ENCODE measurements at places on chromosomes 2 and 18. TPM values are rescaled to one million over a fixed set of nuclear protein-coding genes. Genes with fewer than 3 reads are reported as not detected.

- no peak for DNase-seq
- no peak overlapping the region for H3K4me3 ChIP-seq
- H3K36me3 ChIP-seq, result peaks cover 20% of the 10 kb centered on the region
Observed at GRCh38 chr2:174577967-174578589, 19.5 kb downstream of the WIPF1 start.

- H3K27me3 ChIP-seq, result no peaks in the 10 kb centered on the region
- H3K4me1 ChIP-seq, result peaks cover 43% of the 10 kb centered on the region
Observed at GRCh38 chr18:577643-578375, 2.4 kb upstream of the CETN1 start.

DNA sequence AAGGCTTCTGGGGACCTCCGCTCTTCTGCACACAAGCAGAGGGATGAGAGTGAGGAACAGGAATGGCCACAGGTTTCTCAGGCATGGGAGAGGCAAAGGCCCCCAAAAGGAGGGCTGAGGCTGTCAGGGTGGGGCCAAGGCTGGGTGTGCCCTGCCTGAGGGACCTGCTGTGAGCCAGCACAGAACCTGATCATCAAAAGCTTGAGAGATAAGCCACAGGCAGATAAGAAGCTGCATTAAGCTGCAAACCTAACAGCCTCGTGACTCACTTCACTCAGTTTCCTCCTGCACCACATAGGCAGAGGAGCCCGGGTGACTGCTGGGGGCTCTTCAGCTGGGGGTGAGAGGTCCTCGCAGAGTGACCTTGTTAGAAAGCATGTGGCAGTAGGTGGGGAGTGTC, 64.5 kb upstream of the LAPTM4A start:
- no peaks in the 10 kb centered on the region for H3K36me3 ChIP-seq
- no peak overlapping the region for H3K27ac ChIP-seq
- H3K4me1 ChIP-seq, result peaks cover 9% of the 10 kb centered on the region
- H3K27me3 ChIP-seq, result no peaks in the 10 kb centered on the region

DNA sequence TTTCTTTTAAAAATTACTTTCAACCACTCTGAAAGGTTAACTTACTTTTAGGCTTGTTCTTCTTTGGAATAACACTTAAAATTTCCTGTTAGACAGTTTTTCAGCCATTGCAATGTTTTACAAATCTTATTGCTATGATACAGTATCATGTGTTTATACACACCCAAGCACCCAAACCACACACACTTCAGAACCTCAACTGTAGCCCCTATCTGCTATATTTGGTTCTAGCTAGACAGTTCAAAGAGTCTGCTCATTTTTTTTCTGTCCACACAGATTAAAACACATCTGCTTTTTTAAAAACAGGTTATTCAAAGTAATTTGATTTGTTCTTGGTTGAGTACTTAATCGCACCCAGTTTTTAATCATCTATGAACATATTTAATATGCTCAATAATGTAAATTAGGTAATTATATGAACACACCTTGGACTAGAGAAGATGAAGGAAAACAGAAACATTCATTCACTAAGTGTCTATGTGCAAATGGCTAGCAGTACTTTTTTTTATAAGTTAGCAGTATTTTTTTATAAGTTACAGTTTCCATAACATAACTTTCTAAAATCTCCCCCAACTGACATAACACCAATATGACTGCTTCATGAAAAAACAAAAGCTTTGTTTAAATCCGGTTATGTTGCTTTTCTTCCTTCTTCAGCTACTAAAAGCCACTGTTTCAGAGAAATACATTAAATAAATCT, 17.6 kb downstream of the FBXO11 start:
- H3K36me3 ChIP-seq, result peaks cover 19% of the 10 kb centered on the region
- no peak for DNase-seq
- H3K27ac ChIP-seq, result peak overlapping the region; percentile 64

DNA sequence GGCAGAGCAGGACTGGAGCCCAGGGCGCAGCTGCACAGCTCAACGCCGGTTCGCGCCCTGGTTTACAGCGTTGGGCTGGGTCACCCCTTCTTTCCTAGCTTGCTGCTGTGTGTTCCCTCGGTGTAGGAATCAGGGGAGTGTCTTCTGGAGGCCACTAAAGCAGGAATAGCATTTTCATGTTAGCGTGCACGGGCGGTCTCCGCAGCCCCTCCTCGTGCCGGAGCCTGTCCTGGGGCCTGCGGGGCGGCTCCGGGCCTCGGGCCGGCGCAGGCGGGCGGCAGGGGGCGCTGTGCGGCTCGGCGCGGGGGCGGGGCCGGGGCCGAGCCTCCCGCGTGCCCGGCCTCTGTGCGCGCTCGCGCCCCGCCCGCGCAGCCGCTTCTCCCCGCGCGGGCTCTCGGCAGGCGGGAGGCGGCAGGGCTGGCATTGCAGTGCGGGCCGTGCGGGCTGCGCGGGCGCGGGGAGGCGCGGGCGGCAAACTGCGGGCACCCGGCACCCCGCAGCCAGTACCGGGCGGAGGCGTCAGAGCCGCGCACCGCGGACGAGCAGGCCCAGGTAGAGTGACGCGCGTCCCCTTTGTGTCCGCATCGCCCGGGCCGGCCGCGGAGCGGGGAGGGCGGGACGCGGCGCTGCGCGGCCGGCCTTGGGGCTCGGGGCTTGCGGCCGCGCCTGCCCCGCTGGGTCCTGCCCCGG, at the start of gene RNF144A:
Gene RNF144A, plus strand, starts transcription at position 342 of the 690 bp plus-strand sequence. CDS start 79,515 bp downstream, outside the sequence.
- H3K36me3 ChIP-seq, result peaks cover 12% of the 10 kb centered on the region
- peak within 1 kb of the TSS; percentile 71 for H3K4me3 ChIP-seq
- H3K27ac ChIP-seq, result peak within 1 kb of the TSS; percentile 39
- peaks cover 34% of the 10 kb centered on the region for H3K4me1 ChIP-seq
- no peaks in the 10 kb centered on the region for H3K27me3 ChIP-seq

GRCh38 chr2:70068119-70068518, 19.2 kb upstream of the PCBP1 start:
- peaks cover 27% of the 10 kb centered on the region for H3K36me3 ChIP-seq
- no peaks in the 10 kb centered on the region for H3K27me3 ChIP-seq
- no peak overlapping the region for H3K4me3 ChIP-seq
- peaks cover 19% of the 10 kb centered on the region for H3K4me1 ChIP-seq
- H3K27ac ChIP-seq, result peak overlapping the region; percentile 47

- no peak for DNase-seq
- no peaks in the 10 kb centered on the region for H3K36me3 ChIP-seq
- no peak overlapping the region for H3K27ac ChIP-seq
- H3K27me3 ChIP-seq, result peaks cover 55% of the 10 kb centered on the region
- H3K4me3 ChIP-seq, result no peak overlapping the region
Observed at GRCh38 chr2:119109866-119110265, 48.7 kb downstream of the C1QL2 start.

GRCh38 chr2:36785179-36785795, 88.8 kb downstream of the VIT start:
- no peak for DNase-seq
- peaks cover 13% of the 10 kb centered on the region for H3K4me1 ChIP-seq
- H3K36me3 ChIP-seq, result no peaks in the 10 kb centered on the region
- no peak overlapping the region for H3K27ac ChIP-seq
- no peak overlapping the region for H3K4me3 ChIP-seq

DNA sequence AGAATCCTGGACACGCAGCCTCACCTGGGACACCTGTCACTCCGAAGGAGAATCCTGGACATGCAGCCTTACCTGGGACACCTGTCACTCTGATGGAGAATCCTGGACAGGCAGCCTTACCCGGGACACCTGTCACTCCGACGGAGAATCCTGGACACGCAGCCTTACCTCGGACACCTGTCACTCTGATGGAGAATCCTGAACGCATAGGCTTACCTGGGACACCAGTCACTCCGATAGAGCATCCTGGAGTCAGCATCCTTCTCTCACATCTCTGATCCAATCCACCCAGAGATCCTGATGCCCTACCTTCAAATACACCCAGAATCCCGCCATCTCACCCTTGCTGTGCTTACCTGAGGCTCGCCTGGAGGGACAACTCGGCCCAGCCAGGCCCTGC, 154.9 kb downstream of the NDUFA10 start:
- peak; percentile 31 for DNase-seq
- no peaks in the 10 kb centered on the region for H3K36me3 ChIP-seq
- no peaks in the 10 kb centered on the region for H3K4me1 ChIP-seq
- H3K4me3 ChIP-seq, result no peak overlapping the region
- no peak overlapping the region for H3K27ac ChIP-seq

DNA sequence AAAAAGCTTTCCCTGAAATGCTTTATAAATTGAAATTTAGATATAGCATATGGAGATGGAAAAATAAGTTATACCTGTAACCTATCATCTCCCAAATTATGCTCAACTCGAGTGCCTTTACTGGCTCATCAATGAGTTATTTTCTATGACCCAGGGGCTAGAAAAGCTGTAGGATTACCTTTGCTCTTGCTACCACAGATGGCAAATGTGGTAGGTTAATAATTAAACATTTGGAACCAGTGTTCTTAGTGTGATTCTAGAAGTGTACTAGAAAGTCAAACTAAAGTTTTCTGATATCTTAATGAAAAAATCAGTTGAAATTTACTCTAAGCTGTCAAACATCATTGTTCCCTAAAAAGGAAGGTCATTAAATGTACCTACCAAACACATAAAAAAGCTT, 22.5 kb downstream of the ALS2 start:
- DNase-seq, result no peak
- no peaks in the 10 kb centered on the region for H3K27me3 ChIP-seq
- H3K36me3 ChIP-seq, result peaks cover 20% of the 10 kb centered on the region
- no peak overlapping the region for H3K27ac ChIP-seq

GRCh38 chr2:29579495-29580169, 341.8 kb downstream of the ALK start:
- H3K4me3 ChIP-seq, result no peak overlapping the region
- peaks cover 52% of the 10 kb centered on the region for H3K27me3 ChIP-seq
- DNase-seq, result no peak
- H3K4me1 ChIP-seq, result peaks cover 5% of the 10 kb centered on the region

DNA sequence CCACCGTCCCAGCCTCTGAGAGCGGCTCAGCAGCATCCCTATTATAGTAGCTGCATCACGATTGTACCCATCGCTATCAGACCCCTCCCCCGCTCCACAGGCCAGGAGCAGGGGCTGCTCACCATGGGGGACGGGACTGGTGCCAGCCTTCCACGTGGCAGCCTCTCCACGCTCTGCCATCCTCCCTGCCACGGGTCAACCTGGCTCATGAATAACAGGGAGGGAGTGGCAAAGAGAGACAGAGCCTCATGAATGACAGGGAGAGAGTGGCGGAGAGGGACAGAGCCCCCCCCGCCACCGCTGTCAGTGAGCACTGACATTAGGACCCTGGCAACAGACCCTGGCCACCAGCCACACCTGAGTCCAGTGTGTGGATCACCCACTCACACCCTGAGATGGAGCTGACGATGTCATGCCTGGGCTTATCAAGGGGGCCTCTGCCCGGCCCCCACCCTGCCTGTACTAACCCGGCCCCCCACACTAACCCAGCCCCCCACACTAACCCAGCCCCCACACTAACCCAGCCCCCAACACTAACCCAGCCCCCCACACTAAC, 16.9 kb downstream of the CROCC2 start:
- no peak overlapping the region for H3K27ac ChIP-seq
- DNase-seq, result no peak
- H3K36me3 ChIP-seq, result no peaks in the 10 kb centered on the region
- no peak overlapping the region for H3K4me3 ChIP-seq
- no peaks in the 10 kb centered on the region for H3K4me1 ChIP-seq
- peaks cover 8% of the 10 kb centered on the region for H3K27me3 ChIP-seq

GRCh38 chr18:79513381-79514081, 117.8 kb downstream of the NFATC1 start:
- no peak overlapping the region for H3K27ac ChIP-seq
- H3K4me1 ChIP-seq, result peaks cover 3% of the 10 kb centered on the region
- H3K27me3 ChIP-seq, result peaks cover 1% of the 10 kb centered on the region

GRCh38 chr2:10238991-10239485, 63.7 kb upstream of the HPCAL1 start:
- peak; percentile 3 for DNase-seq
- no peaks in the 10 kb centered on the region for H3K27me3 ChIP-seq
- H3K27ac ChIP-seq, result no peak overlapping the region
- H3K4me1 ChIP-seq, result no peaks in the 10 kb centered on the region
- H3K4me3 ChIP-seq, result no peak overlapping the region
- H3K36me3 ChIP-seq, result no peaks in the 10 kb centered on the region

DNA sequence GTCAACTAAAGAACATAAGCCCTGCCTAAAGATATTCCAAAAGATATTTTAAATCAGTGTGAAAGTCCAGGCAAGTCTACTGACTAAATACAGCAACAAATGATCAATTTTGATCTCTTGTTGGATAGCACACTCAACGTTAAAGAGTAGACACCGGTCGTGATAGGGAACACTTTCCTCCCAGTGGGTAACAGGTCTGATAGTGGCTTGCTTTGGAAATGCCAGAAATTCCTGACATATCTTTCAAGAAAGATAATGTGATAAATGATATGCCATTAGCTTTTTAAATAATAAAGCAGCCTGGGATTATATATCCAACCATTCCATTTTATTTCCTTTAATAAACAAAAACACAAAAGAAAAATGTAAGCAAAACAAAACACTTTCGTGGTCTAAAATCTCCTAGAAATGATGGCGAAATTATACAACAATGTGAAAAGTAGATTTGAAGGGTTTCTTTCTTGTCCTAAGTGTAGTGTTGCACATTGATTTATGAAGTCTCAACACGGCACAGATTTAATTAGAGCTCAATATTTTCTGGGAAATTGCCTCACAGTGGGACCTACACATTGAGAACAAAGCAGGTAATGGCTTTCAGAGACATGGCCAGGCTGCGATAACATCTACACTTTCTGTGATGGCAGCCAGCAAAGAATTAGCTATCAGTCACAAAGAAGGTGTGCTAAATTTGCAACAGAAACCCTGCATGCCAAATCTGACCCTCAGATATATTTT, 158.6 kb downstream of the PPP1R1C start:
- no peak for DNase-seq
- no peak overlapping the region for H3K4me3 ChIP-seq
- peaks cover 6% of the 10 kb centered on the region for H3K27me3 ChIP-seq
- peak overlapping the region; percentile 88 for H3K27ac ChIP-seq

GRCh38 chr18:22344908-22345670, 72.6 kb downstream of the CTAGE1 start:
- no peak for DNase-seq
- H3K4me1 ChIP-seq, result peaks cover 86% of the 10 kb centered on the region
- no peaks in the 10 kb centered on the region for H3K36me3 ChIP-seq
- H3K27me3 ChIP-seq, result no peaks in the 10 kb centered on the region
- H3K4me3 ChIP-seq, result no peak overlapping the region
- peak overlapping the region; percentile 98 for H3K27ac ChIP-seq

- DNase-seq, result no peak
- H3K4me1 ChIP-seq, result no peaks in the 10 kb centered on the region
- H3K27ac ChIP-seq, result no peak overlapping the region
- no peaks in the 10 kb centered on the region for H3K27me3 ChIP-seq
Observed at GRCh38 chr2:133082034-133082433, 412.0 kb upstream of the LYPD1 start.

DNA sequence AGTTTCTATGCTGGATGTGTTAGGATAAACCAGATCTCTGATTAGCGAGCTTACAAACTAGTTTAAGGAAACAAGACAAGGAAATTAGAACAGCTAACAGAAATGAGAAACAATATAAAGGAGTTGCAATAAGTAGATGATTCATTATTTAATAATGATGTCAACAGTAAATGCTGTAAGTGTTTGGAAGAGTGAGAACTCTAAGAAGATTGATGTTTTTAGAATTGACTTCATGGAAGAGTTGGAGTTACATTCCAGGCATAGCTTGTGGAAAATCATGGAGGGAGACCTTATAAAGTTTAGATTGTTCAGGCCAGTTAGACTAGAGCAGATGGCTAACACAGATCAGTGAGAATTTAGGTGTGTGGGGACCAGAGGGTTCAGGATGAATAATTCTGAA, 32.6 kb downstream of the PPP1R1C start:
- DNase-seq, result no peak
- no peak overlapping the region for H3K27ac ChIP-seq
- no peaks in the 10 kb centered on the region for H3K27me3 ChIP-seq
- no peak overlapping the region for H3K4me3 ChIP-seq
- peaks cover 27% of the 10 kb centered on the region for H3K4me1 ChIP-seq

TFCP2L1 gene
- total RNA-seq, result 0.16 TPM

SH3RF3 gene
- total RNA-seq, result 2.5 TPM

MRPS5 gene
- 45.8 TPM for total RNA-seq

SRD5A2 gene
- not detected for total RNA-seq

CPO gene
- not detected for total RNA-seq

AMER3 gene
- not detected for total RNA-seq

MOGAT1 gene
- total RNA-seq, result not detected

Measured in mesothelial cell of epicardium (in vitro differentiated cells).